ENCODE measurements at places on chromosomes 2 and 18.

DNA sequence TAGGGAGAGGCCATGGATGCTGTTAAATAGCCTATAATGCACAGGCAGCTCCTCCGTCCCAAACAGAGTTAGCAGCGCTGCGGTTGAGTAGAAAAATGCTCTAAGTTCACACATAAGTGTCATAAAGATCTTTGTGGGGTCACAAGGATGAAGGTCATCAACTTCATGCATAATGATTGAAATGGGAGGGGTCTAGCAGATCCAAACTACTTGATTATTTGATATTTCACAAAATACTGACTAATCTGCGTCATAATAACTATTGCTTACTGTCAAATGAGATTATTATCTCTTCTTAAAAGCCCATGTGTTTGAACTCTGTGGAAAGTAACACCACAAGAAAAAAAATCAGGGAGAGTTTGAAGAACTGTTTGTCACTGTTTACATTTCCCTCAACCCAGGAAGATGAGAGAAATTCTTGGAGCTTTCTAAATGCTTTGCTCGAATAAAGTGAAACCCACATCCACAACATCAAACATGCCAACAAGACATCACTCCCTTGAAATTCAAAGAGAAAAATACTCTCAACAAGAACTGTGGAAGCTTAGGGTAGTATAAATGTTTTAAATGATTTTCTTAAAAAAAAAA lies 50.5 kb upstream of the CREB1 start:
- DNase-seq, result no peak

- DNase-seq, result no peak
Measured at GRCh38 chr2:175022923-175023322, 17.7 kb upstream of the CHN1 start.

- no peak for DNase-seq
Measured at GRCh38 chr18:13658436-13659204, 67.7 kb downstream of the FAM210A start.

GRCh38 chr2:30190637-30191036 lies 40.7 kb upstream of the LBH start:
- DNase-seq, result no peak

DNA sequence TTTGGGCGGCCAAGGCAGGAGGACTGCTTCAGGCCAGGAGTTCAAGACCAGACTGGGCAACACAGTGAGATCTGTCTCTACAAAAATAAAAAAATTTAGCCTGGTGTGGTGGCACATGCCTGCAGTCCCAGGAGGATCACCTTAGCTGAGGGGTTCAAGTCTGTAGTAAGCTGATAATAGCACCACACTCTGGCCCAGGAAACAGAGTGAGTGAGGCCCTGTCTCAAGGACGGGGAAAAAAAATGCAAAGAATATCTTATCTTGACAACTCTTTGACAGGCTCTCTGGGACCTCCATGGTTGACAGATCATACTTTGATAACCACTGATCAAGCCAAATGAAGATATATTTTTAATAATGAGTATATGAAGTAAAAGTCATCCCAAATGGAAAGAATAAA lies 22.7 kb downstream of the USP34 start:
- no peak for DNase-seq

- DNase-seq, result peak; percentile 40
Measured at GRCh38 chr2:41853427-41854191, 194.2 kb upstream of the PKDCC start.

- DNase-seq, result peak; percentile 47
Measured at GRCh38 chr2:168136392-168136977, 110.9 kb downstream of the STK39 start.

DNA sequence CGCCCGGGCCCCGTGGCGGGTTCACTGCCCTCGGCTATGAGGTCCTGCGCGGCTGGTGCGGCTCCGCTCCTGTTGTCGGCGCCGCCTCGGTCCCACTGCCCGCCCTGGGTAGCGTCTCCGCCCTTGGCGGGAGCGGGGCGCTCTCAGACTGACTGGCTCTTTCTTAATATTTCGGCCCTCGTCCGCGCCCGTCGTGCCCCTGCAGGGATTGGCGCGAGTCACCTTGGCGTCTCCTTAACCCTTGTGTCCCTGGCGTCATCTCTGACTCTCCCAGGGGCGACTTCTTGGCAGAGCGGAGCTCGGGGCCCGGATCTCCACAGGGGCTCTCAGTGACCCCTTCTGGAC lies 1.3 kb downstream of the PTMA start:
- DNase-seq, result no peak

GRCh38 chr2:208358758-208359631 lies 47.6 kb upstream of the PTH2R start:
- no peak for DNase-seq

- no peak for DNase-seq
Measured at GRCh38 chr2:38731684-38732221, 19.4 kb downstream of the SRSF7 start.

DNA sequence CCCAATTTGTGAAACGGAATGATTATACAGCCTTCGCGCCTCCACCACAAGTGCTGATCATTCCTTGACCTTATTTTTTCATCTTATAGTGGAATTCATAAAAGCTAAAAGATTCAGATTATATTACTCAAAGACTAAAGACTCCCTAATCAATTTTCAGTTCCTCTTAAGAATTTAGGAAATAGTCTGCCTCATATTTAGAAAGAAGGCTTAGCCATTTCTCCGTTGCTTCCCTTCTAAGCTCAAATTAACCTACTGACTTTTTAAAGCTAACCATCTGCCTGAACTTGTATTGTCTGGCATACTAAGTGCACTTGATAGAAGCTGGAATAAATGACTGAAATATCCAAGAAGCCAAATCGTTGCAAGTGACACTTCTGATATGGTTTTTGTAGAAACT lies 44.7 kb downstream of the HNRNPLL start:
- no peak for DNase-seq

DNA sequence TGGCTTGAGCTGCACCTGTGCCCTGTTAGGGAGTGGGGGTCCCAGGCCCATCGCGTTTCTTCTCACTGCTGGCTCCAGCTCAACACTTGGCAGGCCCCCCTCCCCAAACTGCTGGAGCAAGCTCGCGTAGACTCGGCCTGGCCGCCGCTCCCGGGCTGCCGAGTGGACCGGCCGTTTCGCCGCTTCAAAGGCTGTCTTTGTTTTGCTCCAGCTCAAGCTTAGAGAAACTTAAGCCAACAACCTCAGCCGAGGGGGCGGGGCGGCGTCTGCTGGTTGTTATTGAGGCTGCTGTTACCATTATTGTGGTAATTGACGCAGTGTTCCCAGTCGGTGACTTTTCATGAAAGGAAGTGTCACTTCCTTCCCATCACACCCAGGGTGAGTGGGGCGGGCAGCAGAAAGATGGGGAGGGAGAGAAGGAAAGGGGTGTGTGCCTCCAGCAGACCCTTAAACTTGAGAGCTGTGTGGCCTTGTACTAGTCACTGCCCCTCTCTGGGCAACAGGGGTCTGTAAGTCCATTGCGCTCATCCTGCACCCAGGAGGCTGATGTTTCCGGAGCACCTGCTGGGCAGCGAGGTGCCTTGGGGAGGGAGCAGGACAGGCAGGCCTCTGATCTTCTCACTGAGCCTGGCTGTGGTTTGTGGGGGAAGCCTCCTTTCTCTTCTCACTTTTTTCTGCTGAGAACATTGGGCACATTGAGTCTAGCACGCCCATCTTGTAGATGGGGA lies 2.1 kb downstream of the ARID5A start:
- no peak for DNase-seq

- DNase-seq, result no peak
Measured at GRCh38 chr2:130951018-130951417, 114.3 kb downstream of the ARHGEF4 start.

GRCh38 chr2:150698016-150698661 lies 210.7 kb upstream of the RND3 start:
- DNase-seq, result no peak

DNA sequence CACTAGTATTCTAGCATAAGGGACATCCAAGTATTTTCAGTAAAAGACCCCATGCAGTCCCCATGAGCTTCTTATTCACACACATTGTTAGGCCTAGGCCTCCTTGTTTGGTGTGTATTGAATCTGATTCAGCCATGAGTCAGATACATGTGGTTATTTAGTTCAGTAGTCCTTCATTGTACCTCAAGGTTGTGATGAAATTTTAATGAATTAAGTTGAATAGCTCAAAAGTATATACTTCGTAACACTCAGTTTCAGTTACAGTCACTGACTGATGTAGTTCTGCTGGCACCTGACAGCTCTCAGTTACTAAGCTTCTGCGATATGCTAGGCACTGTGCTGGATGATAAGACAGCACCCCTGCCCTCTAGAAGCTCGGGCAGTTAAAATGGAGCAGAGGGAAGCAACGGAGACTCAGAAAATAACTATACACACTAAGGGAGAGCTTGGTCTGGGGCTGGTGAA lies 86.4 kb downstream of the XRCC5 start:
- peak; percentile 84 for DNase-seq

DNA sequence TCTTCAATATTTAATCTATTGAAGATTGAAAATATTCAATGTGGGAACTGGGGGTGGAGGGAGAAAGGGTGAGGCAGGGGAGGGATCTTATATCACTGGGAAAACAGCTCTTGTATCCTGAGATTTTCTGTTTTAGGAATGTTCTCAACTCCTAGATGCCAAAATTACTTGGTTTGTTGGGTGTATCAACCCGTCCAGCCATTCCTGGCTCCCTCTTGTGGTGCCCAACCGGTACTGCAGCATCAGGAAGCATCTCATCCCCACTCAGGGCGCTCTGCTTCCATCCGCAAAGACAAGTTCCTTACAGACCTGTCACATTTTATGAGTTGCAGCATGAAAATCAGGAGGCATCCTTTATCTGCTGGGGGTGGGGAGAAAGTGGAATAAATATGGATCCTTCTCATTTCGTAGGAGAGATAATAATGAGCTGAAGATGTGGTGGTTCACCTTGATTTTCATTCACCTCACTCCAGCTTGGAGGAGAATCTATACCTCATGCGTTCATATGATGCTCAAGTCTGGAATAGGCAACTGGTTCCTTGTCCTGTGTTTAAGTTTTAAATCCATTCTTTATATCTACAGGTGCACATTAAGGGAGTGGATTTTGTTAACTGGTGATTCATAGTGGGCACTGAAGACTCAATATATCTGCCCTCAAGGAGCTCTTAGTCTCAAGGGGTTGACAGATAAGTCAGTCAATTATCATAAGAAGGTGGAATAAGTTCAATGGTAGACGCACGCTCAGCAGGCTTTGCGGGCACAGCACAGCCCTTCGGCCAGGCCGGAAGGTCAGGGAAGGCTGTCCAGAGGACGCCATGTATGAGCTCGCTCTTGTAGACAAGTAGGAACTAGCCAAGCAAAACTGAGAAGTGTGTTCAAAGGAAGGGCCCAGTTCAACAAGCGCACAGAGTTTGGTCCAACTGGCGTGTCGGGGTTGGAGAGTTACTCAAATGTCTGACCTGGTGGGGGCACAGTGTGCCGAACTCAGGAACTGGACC lies 127.3 kb downstream of the RNF144A start:
- peak; percentile 26 for DNase-seq

DNA sequence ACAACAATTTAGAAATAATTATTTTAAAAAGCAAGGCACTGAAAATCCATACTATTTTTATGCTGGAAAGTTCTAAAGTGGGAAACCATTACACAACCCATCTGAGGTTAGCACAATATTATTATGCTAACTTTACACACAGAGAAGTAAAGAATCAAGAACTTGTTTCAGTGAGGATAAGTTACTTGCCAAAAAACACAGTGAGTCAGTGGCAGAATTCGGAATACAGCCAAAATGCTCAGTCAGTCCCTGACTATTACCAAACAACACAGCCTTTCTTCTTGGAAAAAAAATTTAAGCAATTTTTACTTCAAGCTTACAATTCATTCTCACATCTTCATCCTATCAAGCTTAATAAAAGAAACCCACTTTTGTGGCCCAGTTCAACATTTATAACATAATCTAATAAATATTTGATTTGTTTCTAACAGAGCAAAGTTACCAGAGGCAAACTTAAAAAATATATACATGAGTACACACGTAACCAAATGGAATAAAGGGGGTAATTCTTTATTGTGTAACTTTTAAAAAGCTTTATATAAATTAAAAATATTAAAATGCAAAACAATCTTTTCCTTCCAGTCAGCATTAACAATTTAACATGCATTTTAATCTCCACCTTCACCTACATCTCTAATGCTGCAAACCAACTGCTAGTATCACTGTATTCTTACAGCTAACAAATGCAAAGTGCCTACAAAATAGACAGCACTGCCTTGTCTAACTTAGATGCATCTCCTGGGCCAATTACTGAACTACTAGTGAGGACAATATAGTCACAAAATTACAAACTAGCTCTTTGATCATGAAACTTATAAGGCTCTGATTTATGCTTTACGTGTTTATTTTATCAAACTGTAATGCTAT lies 55.2 kb downstream of the CCDC88A start:
- DNase-seq, result peak; percentile 88

DNA sequence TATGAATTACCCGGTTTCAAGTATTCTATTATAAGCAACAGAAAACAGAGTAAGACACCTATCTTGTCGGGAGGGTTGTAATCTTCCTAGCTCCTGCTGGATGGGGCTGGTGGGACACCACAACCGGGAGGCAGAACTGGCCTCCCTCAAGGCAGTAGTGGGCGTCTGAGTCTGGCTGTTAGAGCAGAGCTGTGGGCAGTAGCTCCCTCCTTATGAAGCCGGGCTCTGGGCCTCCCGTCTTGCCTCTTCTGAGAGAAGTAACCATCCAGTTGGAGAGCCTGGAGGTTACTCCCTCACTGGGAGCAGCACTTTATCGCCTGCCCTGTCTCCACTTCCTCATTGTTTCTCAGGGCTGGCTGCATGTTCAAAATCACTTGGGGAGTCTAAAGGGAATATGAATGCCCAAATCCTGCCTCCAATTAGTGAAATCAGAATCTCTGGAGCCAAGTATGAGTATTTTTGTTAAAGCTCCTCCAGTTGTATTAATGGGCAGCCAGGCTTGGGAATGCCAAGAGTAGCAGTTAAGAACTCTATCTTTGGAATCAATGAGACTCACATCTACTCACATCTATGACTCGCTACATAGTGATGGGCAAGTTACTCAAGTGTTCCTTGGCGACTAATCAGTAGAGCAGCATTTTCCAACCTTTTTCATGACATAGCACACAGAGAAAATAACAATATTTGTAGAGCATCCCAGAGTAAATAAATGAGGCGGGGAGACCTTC lies 27.3 kb upstream of the NRP2 start:
- peak; percentile 74 for DNase-seq

DNA sequence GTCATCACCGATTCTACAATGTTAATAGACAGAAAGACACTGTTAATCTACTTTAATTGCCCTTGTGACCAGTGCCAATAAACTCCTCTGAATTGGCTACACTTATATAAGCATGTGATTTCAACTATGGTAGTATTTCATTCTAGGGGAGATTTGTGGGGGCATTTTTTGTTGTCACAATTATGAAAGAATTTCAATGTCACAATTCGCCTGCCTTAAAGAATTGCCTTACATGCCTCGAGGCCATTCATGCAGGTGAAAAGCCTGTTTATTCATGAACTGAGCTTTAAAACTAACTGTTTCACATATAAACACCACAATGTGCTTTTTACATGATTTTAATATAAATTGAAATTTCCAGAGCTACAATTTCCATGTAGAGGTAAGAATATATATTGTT lies 162.8 kb downstream of the GCA start:
- DNase-seq, result peak; percentile 16

- no peak for DNase-seq
Measured at GRCh38 chr18:22040533-22040932, 128.9 kb upstream of the GATA6 start.

All from kidney glomerular epithelial cell (primary cell).